ENCODE measurements at places on chromosomes 16 and 17.
A peak's percentile ranks its signal among the peaks of the same experiment; 100 is the strongest.

DNA sequence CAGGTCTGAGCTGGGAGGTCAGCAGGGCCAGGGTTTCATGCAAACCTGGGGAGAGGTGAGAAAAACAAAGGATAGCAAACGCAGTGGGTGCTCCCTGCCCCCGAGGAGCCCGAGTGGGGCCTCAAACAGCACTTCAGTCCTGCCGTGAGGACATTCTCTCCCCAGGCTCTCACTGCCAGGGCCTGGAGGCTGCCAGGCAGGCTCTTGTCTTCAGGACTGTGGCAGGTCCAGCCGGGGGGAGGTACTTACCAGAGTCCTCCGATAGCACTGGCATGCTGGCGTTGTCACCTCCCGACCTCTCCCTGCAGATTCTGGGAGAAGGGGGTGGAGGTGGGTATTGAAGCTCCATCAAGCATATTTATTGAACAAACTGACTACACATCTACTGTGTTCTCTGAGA, 1.3 kb downstream of the MPP3 start:
- no peak for DNase-seq

GRCh38 chr16:84616515-84616914, 1.4 kb downstream of the COTL1 start:
- DNase-seq, result no peak

DNA sequence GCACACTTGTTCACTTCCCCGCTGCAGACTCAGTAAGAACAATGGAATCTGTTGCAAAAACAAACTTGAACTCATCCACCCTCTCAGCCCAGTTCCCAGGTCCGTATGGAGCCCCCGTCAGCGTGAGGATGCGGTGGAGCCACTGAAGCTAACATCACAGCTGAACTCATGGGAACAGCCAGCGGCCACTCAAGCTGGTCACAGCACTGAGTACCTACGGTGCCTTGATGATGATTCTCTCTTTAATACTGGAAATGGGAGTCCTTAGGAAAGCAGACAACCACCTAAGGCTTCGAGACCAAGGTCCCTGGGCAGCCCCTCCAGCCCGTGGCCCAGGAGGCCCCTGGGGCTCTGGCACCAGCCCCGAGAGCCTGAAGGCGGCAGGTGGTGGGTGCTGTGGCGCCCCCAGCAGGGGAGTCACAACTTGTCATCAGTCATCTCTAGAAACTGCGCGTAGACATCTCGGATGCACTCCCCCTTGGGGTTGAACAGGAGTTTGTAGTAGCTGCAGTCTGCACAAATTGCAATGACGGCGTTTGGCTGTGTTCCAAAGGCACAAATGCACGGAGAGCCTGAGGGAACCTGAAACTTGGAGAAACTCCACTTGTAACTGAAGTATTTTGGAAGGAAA, 31.0 kb upstream of the RHOT1 start:
- no peak for DNase-seq

GRCh38 chr17:7102421-7102820, 12.2 kb downstream of the ASGR2 start:
- DNase-seq, result no peak

GRCh38 chr17:39194089-39194984, 3.1 kb downstream of the CACNB1 start:
- no peak for DNase-seq

- no peak for DNase-seq
These were observed 6.5 kb downstream of the SLC5A11 start for GRCh38 chr16:24852281-24852721.

DNA sequence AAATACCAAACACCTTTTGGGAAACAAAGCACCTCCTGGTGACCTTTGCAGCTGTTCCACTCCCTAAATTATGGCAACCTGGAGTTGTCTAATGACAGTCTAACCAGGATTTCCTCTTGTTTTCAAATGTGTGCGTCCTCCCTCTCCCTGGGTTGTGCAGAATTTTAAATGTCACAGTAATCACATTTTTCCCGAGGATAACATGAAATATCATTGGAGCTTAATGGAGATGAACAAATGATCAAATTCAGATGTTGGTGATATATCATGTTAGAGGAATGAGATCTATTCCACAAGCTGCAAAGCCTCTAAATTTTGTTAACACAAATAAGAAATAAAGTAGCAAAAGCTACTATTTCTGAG, 86.9 kb upstream of the HLF start:
- no peak for DNase-seq

DNA sequence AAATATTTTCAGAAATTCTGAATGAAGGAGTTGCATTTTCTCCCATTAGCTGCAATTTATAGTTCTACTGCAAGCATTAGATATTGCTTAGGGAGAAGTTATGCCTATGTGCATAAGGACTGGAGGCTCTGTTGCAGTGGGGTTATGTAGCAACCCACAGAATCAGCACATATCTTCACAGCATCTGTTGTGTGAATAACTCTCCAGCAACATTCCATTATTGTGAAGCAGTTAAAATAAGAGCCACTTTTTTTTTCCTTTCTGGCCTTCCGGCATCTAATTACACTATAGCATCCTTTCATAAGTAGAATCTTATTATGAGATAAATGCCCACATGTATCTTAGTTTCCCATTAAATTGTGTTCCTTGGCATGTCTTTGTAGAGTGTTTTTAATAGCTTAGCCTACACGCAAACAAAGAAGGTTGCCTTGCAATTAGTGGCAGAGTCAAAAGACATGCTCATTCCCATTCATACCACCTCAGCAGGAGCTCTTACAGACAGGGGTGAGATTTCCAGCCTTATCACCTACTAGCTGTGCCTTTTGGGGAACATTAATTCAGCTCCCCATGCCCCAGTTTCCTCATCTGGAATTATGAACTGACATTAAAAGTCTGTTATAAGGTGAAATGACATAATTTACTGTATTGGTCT, 596.0 kb upstream of the GOT2 start:
- DNase-seq, result no peak

GRCh38 chr17:35773679-35774425, 13.2 kb downstream of the C17orf50 start:
- no peak for DNase-seq

DNA sequence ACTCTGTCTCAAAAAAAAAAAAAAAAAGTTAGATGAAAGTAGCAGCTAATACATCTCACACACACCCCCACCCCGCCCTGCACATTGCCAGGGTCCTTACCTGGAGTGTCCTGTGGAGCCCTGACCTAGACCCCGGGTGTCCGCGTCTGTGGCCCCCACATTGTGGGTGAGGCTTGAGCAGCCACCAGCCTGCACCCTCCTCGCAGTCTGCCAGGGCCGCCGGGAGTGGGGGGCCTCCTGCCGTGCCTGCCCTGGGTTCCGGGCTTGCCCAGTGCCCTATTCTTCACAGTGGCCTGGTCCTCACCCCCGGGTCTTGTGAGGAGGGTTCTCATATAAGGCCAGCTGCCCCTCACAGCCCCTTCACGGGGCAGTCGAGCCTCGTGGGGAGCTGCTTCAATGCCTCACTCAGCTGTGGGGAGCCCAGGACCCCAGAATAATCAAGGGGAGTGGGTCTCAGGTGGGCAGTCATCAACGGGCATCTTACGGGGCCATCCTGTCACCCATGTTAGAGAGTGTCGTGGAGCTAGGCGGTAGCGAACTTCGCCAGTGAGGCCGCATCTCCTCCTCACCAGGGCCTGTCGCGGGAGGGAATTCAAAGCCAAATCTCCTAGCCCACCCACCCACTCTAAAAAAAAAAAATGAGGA, 85.9 kb upstream of the CHMP6 start:
- DNase-seq, result no peak

DNA sequence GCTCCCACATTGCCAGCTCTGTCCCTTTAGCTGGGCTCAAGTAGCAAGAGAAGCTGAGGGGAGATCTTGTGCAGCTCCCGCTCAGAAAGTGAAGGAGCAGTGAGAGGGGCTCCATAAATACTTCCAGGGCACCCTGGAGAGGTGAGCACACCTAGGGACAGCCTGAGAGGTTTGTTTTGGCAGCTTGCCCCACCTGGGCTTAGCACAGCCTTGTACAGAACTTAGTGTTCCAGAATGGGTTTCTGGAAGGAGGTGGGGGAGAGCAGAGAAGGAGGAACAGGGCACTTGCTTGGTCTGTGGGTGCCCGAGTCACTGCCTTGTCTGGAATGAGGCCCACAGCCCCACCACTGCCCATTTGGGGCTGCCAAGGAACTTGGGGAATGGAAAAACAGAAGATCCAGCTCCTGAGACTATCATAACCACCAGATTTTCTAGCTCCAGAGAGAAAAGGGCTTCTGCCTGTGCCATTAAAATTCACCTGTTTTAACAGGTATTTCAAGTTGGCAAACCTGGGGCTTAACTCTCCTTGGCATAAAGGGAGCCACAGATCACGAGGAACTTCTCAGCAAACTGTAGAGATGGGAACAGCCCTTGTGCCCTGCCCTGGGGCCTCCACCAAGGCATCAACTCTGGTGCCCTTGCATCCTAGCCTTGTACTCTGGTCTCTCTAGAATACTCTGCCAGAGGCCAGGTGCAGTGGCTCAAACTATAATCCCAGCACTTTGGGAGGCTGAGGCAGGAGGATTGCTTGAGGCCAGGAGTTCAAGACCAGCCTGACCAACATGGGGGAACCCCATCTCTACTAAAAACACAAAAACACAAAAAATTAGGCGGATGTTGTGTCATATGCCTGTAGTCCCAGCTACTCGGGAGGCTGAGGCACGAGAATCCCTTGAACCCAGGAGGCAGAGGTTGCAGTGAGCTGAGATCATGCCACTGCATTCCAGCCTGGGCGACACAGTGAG, 1.9 kb downstream of the PRR15L start:
- DNase-seq, result no peak

DNA sequence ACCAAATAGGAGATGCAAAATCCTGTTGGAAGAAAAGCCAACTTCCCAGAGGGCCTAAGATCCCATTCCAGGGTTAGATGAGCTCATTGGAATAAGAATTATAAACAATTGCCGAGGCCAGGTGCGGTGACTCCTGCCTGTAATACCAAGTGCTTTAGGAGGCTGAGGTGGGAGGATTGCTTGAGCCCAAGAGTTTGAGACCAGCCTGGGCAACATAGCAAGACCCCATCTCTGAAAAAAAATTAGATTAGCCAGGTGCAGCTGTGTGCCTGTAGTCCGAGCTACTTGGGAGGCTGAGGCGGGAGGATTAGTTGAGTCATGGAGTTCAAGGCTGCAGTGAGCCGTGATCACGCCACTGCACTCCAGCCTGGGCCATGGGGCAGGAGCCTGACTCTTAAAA, 17.8 kb upstream of the SDR42E2 start:
- DNase-seq, result no peak

- DNase-seq, result no peak
These were observed 10.9 kb downstream of the ABCA6 start for GRCh38 chr17:69130627-69131296.

- DNase-seq, result no peak
These were observed 8.1 kb upstream of the PRM1 start for GRCh38 chr16:11289202-11289601.

- no peak for DNase-seq
These were observed 5.0 kb upstream of the SPIRE2 start for GRCh38 chr16:89823087-89823823.

DNA sequence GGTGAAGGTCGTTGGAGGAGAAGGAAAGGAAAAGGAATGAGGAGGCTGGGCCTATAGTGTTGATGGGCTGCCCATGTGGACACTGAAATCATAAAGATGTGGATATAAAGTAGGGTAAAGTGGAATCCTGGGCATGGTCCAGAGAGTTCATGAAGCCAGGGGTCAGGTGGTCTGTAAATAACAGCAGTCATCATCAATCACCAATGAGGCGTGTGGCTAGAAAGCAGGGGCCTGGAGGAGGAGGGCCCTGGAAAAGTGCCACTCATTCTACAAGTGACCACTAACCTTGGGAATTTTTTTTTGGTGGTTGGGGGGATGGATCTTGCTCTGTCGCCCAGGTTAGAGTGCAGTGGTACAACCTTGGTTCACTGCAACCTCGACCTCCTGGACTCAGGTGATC, 115.3 kb upstream of the NOL11 start:
- no peak for DNase-seq

GRCh38 chr17:56834380-56835263, 671 bp downstream of the DGKE start:
- DNase-seq, result peak; percentile 30

- no peak for DNase-seq
These were observed 104.7 kb downstream of the SOCS1 start for GRCh38 chr16:11151156-11151884.

GRCh38 chr17:82167028-82167427, 45.6 kb downstream of the CCDC57 start:
- DNase-seq, result no peak

GRCh38 chr17:27469256-27469655, 13.0 kb downstream of the KSR1 start:
- DNase-seq, result no peak

- no peak for DNase-seq
These were observed 3.8 kb downstream of the NKIRAS2 start for GRCh38 chr17:42023524-42024349.

DNA sequence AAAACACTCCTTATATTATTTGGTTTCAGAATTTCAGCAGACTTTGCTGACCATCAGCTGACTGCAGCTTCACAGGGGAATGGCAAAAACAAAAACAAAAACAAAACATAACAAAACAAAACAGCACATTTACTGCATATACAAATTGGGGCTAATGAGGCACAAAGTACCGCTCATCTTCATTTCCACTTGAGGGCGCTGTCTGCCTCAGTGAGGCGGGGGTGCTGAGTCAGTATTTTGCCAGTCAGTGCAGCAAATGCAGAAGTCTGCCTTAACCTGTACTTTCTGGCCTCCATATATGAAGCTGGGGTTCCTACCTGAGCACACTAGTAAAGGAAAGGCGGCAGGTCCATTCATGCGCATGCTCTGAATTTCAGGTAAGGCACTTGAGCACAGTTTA, 13.5 kb upstream of the DYNLRB2 start:
- no peak for DNase-seq

- DNase-seq, result no peak
These were observed 132.1 kb downstream of the HS3ST4 start for GRCh38 chr16:25823891-25824290.

DNA sequence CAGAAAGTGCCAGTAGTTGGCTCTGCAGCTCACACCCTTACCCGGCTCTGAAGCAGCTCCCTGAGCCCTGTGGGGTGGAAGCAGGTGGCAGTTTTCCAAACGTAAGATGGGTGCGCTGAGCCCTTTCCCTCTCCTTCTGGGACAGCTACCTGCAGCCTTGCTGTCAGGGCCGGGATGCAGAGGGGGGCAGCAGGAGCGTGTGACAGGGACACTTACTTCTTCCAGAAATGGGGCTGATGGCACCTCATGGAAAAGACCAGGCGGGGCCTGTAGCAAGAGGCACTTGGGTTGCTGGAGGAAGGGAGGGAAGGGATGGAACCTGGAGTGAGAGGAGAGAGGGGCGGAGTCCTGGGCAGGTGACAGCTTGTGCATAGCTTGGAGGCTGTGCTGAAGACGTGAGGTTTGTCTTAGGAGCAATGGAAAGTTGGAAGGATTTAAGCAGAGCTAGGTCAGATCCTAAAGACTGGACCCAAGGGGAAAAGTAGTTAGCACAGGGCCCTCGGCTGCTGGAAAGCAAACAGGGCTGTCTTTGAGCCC, 216.8 kb upstream of the RPL38 start:
- no peak for DNase-seq

- no peak for DNase-seq
These were observed 10.2 kb upstream of the C17orf78 start for GRCh38 chr17:37365589-37365988.
